ENCODE measurements at places on chromosomes 2 and 18. TPM values are rescaled to one million over a fixed set of nuclear protein-coding genes. Genes with fewer than 3 reads are reported as not detected.

DNA sequence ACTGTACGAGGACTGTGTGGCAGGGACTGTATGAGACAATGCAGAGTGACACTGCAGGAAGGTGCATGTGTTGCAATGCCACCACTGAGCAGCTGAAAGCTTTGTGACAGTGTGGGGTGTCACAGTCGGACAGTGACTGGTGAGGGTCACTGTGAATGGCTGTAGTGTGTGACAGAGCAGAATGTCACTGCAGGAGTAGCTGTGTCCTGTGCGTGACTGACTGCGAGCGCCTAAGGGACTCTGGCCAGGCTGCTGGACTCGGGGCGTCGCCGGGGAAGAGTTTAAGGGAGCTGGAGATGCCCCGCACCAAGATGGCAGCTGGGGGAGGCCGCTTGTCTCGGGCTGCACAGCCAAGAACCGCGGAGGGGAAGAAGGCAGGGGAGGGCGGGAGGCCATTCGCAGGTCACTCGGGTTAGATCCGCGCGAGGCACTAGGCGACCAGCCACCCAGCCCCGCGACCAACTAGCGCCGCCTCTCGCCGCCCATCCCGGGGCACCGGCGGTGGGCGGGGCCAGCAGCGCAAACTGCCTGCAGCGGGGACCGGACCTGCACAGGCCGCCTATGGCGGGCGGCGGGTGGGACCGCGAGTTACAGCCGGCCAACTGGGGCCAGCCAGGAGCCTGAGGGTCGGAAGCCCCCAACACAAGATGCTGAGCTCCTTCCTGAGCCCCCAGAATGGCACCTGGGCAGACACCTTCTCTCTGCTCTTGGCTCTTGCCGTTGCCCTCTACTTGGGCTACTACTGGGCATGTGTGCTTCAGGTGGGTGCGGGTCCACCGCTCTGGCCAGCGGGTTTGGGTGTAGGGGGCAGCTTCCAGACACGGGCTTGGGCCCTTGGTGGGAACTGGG lies at the start of gene ABHD1:
Gene ABHD1, plus strand, starts transcription at position 514 of the 849 bp plus-strand sequence. Its CDS starts 134 bp downstream, at position 648.
- peak; percentile 66 for DNase-seq
- peak within 1 kb of the TSS; percentile 59 for H3K4me3 ChIP-seq
- H3K36me3 ChIP-seq: no peaks in the 10 kb centered on the region

DNA sequence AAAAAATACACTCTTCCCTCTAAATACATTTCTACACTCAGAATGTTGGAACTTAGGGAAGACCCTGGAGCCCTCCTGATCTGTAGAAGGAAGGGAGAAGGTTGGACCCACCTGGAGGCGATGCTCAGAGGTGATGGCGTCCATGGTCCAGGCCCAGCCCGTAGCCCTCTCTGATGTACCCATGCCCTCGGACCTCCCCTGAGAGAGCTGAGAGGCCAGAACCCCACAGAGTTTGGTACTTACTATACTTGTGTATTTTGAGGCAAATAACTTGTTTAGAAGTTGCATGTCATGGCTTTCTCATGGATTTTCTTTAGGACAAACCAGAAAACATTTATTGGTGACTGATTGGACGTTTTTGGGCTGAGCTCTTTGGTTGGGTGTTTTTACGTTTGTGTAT lies 10.5 kb downstream of the CTDP1 start:
- peaks cover 5% of the 10 kb centered on the region for H3K4me1 ChIP-seq
- H3K27ac ChIP-seq: no peak overlapping the region
- no peaks in the 10 kb centered on the region for H3K36me3 ChIP-seq
- no peaks in the 10 kb centered on the region for H3K27me3 ChIP-seq
- no peak overlapping the region for H3K4me3 ChIP-seq

GRCh38 chr2:86783615-86784339 lies 6.9 kb downstream of the CD8A start:
- H3K36me3 ChIP-seq: no peaks in the 10 kb centered on the region
- DNase-seq: no peak
- H3K27me3 ChIP-seq: no peaks in the 10 kb centered on the region
- no peak overlapping the region for H3K4me3 ChIP-seq
- peaks cover 45% of the 10 kb centered on the region for H3K4me1 ChIP-seq

DNA sequence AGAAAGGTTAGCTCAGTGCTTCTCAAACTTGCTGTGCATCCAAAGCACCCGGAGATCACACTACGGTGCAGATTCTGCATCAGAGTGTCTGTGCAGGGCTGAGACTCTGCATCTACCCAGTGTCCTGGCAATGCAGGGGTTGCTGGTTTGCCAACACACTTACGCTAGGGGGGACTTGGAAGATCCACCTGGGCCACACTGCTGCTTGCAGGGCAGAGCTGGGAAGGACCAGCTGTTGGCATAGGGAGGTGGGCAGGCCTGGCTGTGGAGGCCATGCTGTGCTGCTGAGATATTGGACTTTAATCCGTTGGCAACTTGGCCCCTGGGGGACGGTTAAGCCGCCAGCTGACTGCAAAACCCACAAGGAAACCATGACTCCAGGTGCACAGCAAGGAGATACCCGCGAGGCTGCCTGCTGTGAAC lies 397.6 kb upstream of the HS6ST1 start:
- no peaks in the 10 kb centered on the region for H3K4me1 ChIP-seq
- H3K27me3 ChIP-seq: no peaks in the 10 kb centered on the region
- no peaks in the 10 kb centered on the region for H3K36me3 ChIP-seq
- no peak overlapping the region for H3K27ac ChIP-seq

DNA sequence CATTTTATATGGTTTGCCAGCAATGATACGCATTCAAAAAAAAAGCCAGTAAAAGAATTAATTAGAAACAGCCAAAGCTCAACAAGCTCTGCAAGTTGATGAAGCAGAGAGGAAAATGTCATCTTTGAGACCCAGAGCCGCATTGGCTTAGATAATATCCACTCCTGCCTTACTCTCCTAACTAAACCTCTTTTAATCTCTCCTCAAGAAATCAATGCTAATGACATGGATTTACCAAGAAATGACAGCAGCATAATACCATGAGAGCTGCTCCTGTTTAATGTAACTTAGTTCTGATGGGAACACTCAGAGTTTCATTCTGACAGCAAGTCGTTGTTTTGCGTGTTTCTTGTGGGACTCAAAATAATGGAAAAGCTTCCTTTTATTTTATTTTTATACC lies 1099.4 kb upstream of the PIK3C3 start:
- H3K36me3 ChIP-seq: no peaks in the 10 kb centered on the region
- no peaks in the 10 kb centered on the region for H3K4me1 ChIP-seq
- DNase-seq: no peak
- H3K27ac ChIP-seq: no peak overlapping the region
- no peak overlapping the region for H3K4me3 ChIP-seq

Gene ASB18
- not detected for total RNA-seq

Gene TXNDC2
- total RNA-seq: not detected

Gene GPBAR1
- total RNA-seq: 1.8 TPM

- H3K4me3 ChIP-seq: no peak overlapping the region
- H3K36me3 ChIP-seq: no peaks in the 10 kb centered on the region
- no peak for DNase-seq
- H3K4me1 ChIP-seq: no peaks in the 10 kb centered on the region
These were observed 16.5 kb downstream of the SDC1 start for GRCh38 chr2:20208476-20208859.

DNA sequence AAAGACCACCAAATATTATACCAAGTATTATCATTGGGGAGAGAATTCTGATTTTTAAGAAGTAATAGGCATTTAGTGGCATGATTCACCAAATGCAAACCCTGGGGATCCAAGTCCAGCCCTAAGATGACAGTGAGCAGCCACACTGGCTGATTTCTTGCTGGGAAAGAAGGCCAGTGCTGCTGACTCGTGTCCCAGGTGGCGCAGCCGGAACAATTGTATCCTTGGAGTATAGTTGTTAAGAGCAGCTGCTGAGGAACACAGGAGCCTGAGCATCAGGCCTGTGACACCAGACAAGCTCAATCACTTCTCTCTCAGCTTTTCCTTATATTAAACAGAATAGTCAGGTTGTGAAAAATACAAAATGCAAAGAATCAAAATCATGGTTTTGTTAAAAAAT lies 48.4 kb downstream of the LRP1B start:
- H3K27ac ChIP-seq: no peak overlapping the region
- no peaks in the 10 kb centered on the region for H3K4me1 ChIP-seq
- H3K36me3 ChIP-seq: no peaks in the 10 kb centered on the region
- H3K27me3 ChIP-seq: no peaks in the 10 kb centered on the region

DNA sequence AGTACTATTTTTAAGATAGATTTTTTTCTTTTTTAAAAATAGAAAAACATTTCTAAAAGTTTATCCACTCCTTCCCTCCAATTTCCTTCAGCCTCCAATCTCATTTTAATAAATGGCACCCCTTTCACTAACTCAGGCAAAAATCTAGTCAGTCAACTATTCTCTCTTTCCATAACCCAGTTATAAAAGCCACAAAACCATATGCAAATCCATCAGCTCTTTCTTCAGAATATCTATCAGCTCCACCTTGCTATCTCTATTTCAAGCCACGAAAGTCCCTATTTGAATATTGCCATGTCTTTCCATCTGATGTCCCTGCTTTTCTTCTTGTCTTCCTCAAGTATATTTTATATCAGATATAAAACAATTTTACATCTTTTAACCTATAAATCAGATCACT lies 397.1 kb downstream of the ERBB4 start:
- no peaks in the 10 kb centered on the region for H3K27me3 ChIP-seq
- H3K27ac ChIP-seq: no peak overlapping the region
- no peaks in the 10 kb centered on the region for H3K36me3 ChIP-seq
- H3K4me1 ChIP-seq: no peaks in the 10 kb centered on the region

GRCh38 chr2:25491966-25492532 lies 150.3 kb upstream of the DNMT3A start:
- no peak overlapping the region for H3K27ac ChIP-seq
- no peak for DNase-seq
- H3K4me3 ChIP-seq: no peak overlapping the region
- H3K4me1 ChIP-seq: no peaks in the 10 kb centered on the region
- no peaks in the 10 kb centered on the region for H3K36me3 ChIP-seq

Gene OTOS
- total RNA-seq: not detected

- H3K4me1 ChIP-seq: no peaks in the 10 kb centered on the region
- no peaks in the 10 kb centered on the region for H3K36me3 ChIP-seq
- no peak overlapping the region for H3K27ac ChIP-seq
- DNase-seq: no peak
These were observed 903.3 kb upstream of the KLHL29 start for GRCh38 chr2:22481486-22482259.

Gene MAB21L4
- total RNA-seq: not detected

- no peaks in the 10 kb centered on the region for H3K36me3 ChIP-seq
- H3K27ac ChIP-seq: no peak overlapping the region
- DNase-seq: no peak
- no peaks in the 10 kb centered on the region for H3K4me1 ChIP-seq
These were observed 39.3 kb upstream of the PARD3B start for GRCh38 chr2:204505946-204506345.

GRCh38 chr2:96884299-96885094 lies 14.6 kb upstream of the SEMA4C start:
- no peaks in the 10 kb centered on the region for H3K36me3 ChIP-seq
- no peak for DNase-seq
- no peak overlapping the region for H3K27ac ChIP-seq
- no peak overlapping the region for H3K4me3 ChIP-seq
